ENCODE measurements at places on chromosomes 7 and 10. TPM values are rescaled to one million over a fixed set of nuclear protein-coding genes. Genes with fewer than 3 reads are reported as not detected.

DNA sequence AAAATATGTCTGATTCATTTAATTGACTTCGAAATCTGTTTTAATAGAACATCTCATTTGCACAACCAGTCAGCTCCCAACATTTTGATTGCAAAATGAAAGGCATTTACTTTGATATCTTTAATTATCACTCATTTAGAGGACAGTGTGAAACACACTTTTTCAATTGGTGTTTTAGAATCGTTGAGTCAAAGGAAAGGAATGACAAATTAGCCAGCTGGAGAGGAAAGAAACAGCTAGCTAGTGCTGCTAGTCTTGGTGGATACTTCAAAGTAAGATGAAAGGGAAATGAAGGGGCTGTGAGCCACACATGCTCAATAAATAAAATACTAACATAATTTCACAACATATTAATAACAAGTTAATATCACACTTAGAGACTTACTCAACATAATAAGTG lies 570.2 kb downstream of the PHTF2 start:
- no peak for DNase-seq

- DNase-seq: no peak
Measured at GRCh38 chr10:90504172-90504571, 353.7 kb downstream of the HTR7 start.

DNA sequence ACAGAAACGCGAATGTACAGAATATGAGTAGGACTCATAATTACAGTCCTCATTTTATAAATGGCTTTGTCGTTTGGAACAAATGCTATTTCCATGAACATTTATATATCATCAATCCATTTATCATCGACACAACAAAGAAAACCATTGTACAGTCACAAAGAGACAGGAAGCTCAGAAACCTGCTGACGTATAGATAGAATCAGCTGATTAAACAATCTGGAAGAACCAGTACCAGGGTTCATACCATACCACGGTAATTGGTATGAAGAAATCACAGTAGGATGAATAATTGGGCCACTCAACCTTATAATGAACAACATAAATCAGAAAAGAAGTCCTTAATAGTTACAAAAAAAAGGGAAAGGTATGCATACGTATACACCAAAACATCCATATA lies 295.0 kb downstream of the PARD3 start:
- DNase-seq: no peak

DNA sequence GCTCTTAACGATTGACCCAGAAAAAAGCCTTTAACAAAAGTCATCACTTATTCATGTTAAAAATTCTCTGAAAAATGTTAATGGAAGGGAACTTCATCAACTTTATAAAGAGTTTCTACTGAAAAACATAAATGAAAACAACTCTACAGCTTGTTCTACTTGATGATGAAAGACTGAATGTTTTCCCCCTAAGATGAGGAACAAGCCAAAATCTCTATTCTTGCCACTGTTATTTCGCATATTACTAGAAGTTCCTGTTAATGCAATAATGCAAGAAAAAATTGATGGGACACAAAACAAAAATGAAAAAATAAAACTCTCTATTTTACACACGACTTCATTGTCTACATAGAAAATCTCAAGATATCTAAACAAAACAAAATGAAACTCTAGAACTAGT lies 249.8 kb upstream of the AKR1E2 start:
- DNase-seq: no peak

DNA sequence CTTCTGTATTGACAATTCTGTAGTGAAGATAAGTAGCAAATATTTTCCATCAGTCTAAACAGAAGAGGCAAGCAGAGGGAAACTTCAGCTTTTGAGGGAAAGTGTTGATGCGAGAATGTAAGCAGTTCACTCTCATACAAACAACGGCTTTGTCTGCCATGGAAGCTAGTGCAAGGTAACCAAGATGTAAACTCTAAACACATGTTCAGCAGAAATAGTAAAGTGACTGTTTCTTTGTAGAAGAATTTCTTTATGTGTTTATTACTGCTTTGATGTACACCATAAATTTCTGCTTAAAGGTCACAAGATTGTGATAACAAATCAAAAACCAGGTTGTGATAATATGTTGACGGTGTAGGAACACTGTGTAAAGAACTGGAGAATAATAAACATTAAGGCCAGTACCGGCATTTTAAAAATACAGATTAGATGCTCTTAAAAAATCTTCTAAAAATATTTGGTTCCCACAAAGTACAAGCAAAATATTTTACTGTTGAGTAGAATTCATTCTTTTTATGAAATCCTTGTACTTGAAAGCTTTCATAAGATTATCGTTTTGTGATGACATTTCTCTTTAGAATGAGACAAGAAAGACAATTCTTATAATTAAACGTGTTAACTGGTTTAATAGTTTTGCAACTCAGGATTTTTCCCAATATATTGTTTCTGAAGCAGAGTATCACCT lies 34.2 kb downstream of the SEMA3C start:
- no peak for DNase-seq

- DNase-seq: no peak
Measured at GRCh38 chr7:128867842-128868623, 5.4 kb downstream of the ATP6V1F start.

- peak; percentile 72 for DNase-seq
Measured at GRCh38 chr10:49001870-49002672, 62.4 kb upstream of the LRRC18 start.

DNA sequence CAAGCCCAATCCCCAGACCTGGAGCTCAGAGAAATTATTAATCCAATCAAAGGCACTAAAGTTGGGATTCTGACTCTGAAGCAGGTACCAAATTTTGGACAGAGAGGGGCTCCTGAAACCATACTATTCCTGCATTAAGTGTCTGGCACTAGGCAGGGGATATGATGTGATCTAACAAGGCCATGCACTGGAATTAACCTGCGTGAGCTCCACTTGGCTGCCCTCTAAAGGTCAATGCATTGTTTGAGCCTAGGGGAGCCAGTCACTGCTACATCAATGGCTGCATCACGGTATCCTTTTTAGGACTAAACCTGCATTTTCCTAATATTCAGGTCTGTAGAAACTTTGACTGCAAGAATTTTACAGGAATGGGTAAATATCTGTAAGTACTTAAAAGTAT lies 42.1 kb downstream of the ST8SIA6 start:
- DNase-seq: no peak

DNA sequence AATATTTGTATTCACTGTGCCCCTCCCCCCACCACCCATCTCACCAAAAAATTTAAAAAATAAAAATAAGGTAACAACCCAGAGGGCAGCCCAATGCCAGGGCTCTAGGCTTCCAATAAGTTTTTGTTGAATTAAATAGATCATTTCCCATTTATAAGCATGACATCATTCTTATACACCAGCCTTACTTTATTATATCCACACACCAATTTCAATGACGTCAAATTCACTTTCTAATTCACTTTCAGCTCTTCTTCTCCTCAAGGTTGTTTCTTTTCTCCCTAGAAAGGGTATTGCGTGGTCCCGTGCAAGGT lies 1.2 kb upstream of the DKK1 start:
- DNase-seq: no peak

GRCh38 chr7:130458257-130458656 lies 17.4 kb upstream of the CEP41 start:
- no peak for DNase-seq

DNA sequence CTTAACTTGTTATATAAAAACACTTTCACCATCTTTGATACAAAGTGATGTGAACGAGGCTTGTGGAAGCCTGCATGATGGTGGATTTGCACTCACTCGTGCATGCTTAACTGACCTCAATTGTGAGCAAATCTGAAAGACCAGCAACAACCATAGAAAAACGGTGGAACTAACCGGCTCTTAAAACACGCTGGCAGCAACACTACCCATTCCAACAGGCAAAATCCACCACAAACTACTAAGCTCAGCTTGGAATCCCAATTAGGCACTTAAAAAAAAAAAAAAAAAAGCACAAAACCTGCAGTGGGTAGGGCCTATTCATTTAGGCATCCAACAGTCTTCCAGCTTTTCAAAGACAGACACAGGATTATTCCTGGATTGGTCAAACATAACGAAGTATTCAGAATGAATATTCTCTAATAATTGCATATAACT lies 1.8 kb downstream of the GDI2 start:
- no peak for DNase-seq

- DNase-seq: peak; percentile 81
Measured at GRCh38 chr7:155456738-155457543, 988 bp upstream of the EN2 start.

The FOXI2 gene
- total RNA-seq: 0.74 TPM

The ZCWPW1 gene
- total RNA-seq: 145 TPM

The LRRC18 gene
- total RNA-seq: 12.6 TPM

All from testis (tissue), 5 donors.